SJCRH30 (cell line): ENCODE measurements at places on chromosomes 1 and 21. TPM values are rescaled to one million over a fixed set of nuclear protein-coding genes. Genes with fewer than 3 reads are reported as not detected.

Gene FBLIM1
- 6.7 and 9.0 TPM in 2 replicates for total RNA-seq

Gene JAM2
- total RNA-seq = 15.3 and 17.6 TPM in 2 replicates

GRCh38 chr21:20270365-20271055 is 727.7 kb upstream of the NCAM2 start:
- H3K4me3 ChIP-seq = no peak overlapping the region
- no peaks in the 10 kb centered on the region for H3K36me3 ChIP-seq
- H3K27me3 ChIP-seq = no peaks in the 10 kb centered on the region

DNA sequence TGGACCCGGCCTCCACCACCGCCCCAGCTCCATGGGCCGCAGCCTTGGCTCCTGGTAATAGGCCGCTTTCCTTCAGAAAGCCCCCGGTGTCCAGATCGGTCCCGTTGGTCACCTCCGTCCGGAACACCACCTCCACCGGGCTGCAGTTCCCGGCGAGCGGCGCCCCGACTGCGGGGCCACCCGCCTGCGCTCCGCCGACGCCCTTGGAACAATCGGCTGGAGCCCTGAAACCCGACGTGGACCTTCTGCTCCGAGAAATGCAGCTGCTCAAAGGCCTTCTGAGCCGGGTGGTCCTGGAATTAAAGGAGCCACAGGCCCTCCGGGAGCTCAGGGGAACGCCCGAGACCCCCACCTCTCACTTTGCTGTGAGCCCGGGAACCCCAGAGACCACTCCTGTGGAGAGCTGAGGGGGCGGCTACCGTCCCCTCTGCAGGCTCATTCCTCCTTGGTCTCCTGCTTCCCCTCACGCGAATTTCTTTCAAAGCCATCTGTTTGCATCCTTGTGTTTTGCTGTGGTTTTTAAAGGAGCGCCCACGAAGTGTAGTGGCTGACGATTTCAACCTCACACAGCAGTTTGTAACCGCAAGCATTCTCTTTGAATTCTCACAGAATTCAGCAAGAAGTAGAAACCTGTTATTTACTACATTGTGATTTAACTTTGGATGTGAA is 6.0 kb downstream of the FCRLB start:
- peak overlapping the region; percentile 100 for H3K27ac ChIP-seq
- H3K36me3 ChIP-seq = no peaks in the 10 kb centered on the region
- H3K27me3 ChIP-seq = no peaks in the 10 kb centered on the region
- peaks cover 33% of the 10 kb centered on the region for H3K4me1 ChIP-seq
- peak; percentile 54 for DNase-seq
- H3K4me3 ChIP-seq = peak overlapping the region; percentile 94

DNA sequence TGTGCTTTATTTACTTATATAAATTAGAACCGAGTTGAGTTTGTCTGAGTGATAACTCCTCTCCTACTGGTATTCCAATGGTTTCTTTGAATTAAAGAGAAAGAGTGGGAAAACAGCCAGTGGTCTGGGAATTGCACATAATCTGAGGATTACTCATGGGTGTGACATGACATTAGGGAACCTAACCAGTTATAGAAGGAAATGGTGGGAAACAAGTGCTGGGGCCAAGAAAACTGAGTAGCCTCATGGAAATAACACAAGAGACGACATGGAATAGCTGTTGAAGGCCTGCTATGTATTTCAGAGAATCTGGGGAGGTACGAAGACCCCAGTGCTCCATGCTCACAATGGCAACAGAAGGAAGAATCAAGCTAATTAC is 41.8 kb upstream of the LRRC52 start:
- peaks cover 1% of the 10 kb centered on the region; the same call in 1 of the 2 replicates for H3K4me1 ChIP-seq
- no peak for DNase-seq
- H3K4me3 ChIP-seq = no peak overlapping the region
- no peaks in the 10 kb centered on the region for H3K36me3 ChIP-seq
- no peaks in the 10 kb centered on the region for H3K27me3 ChIP-seq

Gene PTPN7
- 0.08 and 0.14 TPM in 2 replicates for total RNA-seq

Gene SYNC
- total RNA-seq = 1.1 and 1.6 TPM in 2 replicates

Gene CRP
- not detected in 2 replicates for total RNA-seq

- H3K4me3 ChIP-seq = no peak overlapping the region
- H3K4me1 ChIP-seq = 0 out of 2 replicates have a peak, but pooled peaks cover 3% of the 10 kb centered on the region
- DNase-seq = no peak
- H3K36me3 ChIP-seq = no peaks in the 10 kb centered on the region
- H3K27me3 ChIP-seq = 0 out of 2 replicates have a peak, but pooled peaks cover 16% of the 10 kb centered on the region
Observed at GRCh38 chr1:107139833-107140702, 771 bp upstream of the NTNG1 start.

Gene USP33
- total RNA-seq = 66.5 and 77.8 TPM in 2 replicates

GRCh38 chr1:30729901-30730300 is 6.5 kb upstream of the MATN1 start:
- H3K27me3 ChIP-seq = no peaks in the 10 kb centered on the region
- H3K4me1 ChIP-seq = peaks cover 58% of the 10 kb centered on the region
- H3K36me3 ChIP-seq = no peaks in the 10 kb centered on the region
- DNase-seq = peak; percentile 72
- H3K27ac ChIP-seq = peak overlapping the region; percentile 83

Gene ST6GALNAC5
- total RNA-seq = not detected in 2 replicates

DNA sequence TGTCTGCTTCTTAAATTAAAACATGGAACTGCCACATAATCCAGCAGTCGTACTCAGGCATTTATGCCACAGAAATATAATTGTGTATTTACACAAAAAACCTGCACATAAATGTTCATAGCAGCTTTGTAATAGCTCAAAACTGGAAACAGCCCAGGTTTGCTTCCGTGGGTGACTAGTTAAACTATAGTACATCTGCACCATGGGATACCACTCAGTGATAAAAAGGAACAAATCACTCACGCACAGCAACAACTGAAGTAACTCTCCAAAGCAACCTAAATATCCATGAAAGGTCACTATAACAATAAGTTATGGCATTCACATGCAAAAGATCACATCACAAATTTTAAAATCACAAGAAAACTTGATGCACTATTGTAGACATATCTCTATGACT is 64.4 kb downstream of the KCNT2 start:
- no peak for DNase-seq
- no peak overlapping the region for H3K4me3 ChIP-seq
- no peaks in the 10 kb centered on the region for H3K4me1 ChIP-seq
- no peak overlapping the region for H3K27ac ChIP-seq
- H3K27me3 ChIP-seq = no peaks in the 10 kb centered on the region
- no peaks in the 10 kb centered on the region for H3K36me3 ChIP-seq

Gene CHRM3
- 0.47 and 0.63 TPM in 2 replicates for total RNA-seq

DNA sequence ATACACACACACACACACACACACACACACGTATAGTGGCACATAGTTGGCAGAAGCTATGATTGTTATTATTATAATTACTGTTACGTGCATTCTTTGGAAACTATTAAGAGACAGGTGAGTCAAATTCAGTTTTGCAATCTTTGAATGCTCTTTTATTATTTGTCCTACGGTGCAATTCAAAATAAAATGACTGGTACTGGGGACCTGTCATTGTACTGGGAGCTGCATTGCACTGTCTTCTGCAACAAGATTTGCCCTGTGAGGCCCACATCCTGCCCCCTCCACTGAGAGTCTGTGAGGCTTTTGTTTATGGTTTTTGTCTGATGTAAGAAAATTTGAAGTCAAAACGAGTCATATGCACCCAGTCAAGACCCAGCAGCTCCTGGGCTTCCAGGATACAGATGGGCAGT is 1.9 kb downstream of the LY9 start:
- no peaks in the 10 kb centered on the region for H3K27me3 ChIP-seq

Gene RALGPS2
- total RNA-seq = 34.9 and 41.5 TPM in 2 replicates

Gene FCRL6
- total RNA-seq = not detected in 2 replicates

GRCh38 chr1:156276966-156277381 is 5.7 kb downstream of the SMG5 start:
- peaks cover 56% of the 10 kb centered on the region for H3K36me3 ChIP-seq
- no peak overlapping the region for H3K4me3 ChIP-seq
- DNase-seq = no peak
- H3K27me3 ChIP-seq = no peaks in the 10 kb centered on the region

DNA sequence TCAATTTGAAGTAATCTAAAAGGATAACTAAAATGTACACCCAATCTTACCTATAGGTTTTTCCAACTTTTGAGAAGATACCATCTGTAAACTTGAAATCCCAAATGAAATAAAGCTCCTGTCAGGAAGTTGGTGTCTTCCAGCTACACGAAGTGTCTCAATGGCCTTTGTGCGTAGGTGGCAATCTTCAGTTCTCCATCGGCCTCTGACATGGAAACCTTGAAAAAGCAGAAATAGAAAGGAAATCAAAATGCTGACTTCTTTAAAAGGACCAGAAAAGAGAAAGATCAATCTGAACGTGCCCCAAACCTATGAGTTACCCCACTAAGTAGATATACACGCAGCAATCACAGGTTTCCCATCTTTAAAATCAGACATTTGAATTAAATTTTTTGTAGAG is 10.0 kb downstream of the MKNK1 start:
- H3K4me1 ChIP-seq = no peaks in the 10 kb centered on the region
- no peak overlapping the region for H3K27ac ChIP-seq
- H3K4me3 ChIP-seq = no peak overlapping the region
- peaks cover 18% of the 10 kb centered on the region for H3K36me3 ChIP-seq
- DNase-seq = no peak
- no peaks in the 10 kb centered on the region for H3K27me3 ChIP-seq

Gene CRYAA
- total RNA-seq = not detected in 2 replicates
